ENCODE measurements at places on chromosomes 13 and 19.

- peak; percentile 86 for DNase-seq
These were observed 1.5 kb downstream of the TCF3 start for GRCh38 chr19:1650650-1651567.

- no peak for DNase-seq
These were observed 1216.0 kb downstream of the SLITRK5 start for GRCh38 chr13:88887045-88887662.

GRCh38 chr19:13538601-13539253 lies 32.4 kb upstream of the CACNA1A start:
- DNase-seq = no peak

DNA sequence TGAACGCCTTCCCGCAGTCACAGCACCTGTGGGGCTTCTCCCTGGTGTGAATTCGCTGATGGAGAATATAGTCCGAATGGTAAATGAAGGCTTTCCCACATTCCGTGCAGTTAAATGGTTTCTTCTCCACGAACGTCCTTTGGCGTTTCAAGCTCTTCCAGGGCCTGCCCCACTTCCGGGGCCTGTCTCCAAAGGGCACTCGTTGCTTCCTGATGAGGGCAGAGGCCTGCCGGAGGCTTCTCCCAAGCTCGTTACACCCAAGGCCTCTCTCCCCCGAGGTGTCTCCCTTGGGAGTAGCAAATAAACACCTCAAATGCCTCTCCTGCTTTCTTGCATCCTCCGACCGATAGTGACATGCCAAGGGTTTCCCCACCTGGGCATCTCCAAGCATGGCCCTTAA lies 34.3 kb downstream of the ZNF473 start:
- DNase-seq = no peak

DNA sequence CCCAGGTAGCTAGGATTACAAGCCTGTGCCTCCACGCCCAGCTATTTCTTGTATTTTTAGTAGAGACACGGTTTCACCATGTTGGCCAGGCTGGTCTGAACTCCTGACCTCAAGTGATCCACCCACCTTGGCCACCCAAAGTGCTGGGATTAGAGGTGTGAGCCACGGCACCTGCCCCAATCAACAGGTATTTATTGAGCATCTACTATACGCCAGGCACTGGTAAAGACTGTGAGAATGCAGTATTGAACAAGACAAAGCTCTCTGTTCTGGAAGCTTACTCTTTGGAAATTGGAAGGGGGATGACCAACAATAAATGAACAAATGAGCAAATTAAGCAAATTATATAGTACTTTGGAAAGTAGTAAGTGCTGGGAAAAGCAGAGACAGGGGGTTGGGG lies 21.4 kb upstream of the ERCC1 start:
- no peak for DNase-seq

DNA sequence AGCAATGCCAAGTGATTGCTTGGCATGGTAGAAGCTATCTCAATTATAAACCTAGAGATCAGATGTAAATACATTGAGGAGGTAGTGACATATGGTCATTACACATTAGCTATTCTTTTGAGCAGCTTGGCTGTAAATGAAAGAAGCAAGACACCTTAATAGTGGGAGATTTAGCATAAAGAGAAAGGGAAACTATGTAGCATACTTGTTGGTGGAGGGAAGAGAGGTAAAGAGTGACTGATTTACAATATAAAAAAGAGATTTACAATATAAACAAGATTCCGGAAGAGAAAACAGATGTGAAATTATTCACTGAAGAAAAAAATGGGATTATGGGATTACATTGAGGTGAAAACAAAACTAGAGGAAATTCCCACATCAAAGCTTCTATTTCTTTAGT lies 2009.6 kb downstream of the OLFM4 start:
- DNase-seq = no peak
